Activated gamma-delta T cell treated with Interleukin-2 at 50 U/mL for 16 hours (primary cell): ENCODE measurements at places on chromosomes 4 and X.

DNA sequence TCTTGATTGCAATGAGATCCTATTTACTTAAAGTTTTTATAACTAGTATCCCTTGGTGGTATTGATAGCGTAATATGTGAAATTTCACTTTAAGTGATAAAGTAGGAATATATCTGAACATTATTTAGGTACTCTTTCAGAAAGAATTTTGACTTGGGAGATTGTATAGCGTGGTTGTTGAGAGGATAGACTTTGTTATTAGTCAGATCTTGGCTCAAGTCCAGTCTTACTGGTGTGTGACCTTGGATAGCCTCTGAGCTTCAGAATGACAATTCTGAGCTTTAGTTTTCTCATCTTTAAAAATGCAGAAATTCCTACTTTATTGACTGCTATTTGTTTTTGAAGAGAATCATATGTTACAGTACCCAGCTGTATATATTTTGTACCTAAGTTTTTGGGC is 32.6 kb downstream of the DCK start:
- no peak for DNase-seq

- DNase-seq = no peak
Measured at GRCh38 chr4:86893136-86893535, 914 bp upstream of the C4orf36 start.

GRCh38 chr4:112214390-112215264 is 17.0 kb upstream of the AP1AR start:
- no peak for DNase-seq

DNA sequence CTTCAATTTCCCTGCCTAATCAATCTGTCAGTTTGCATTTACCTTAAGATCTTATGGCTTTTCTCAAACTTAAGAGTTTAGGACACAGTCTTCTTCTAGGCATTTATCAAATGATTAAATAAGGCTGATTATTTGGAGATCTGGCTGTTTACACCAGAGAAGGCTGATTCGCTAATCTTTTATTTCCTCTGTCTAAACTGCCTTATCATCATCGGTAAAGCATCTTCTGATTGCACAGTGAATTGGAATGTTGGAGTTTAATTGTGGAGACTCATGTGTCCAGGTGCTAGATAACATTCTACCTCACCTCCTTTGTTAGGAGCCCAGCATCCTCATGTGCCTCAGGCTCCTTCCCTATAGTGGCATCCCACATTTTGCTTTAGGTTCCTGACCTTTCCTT is 100.3 kb upstream of the DDIT4L start:
- no peak for DNase-seq
